ENCODE measurements at places on chromosomes 5 and 9. TPM values are rescaled to one million over a fixed set of nuclear protein-coding genes. Genes with fewer than 3 reads are reported as not detected.

DNA sequence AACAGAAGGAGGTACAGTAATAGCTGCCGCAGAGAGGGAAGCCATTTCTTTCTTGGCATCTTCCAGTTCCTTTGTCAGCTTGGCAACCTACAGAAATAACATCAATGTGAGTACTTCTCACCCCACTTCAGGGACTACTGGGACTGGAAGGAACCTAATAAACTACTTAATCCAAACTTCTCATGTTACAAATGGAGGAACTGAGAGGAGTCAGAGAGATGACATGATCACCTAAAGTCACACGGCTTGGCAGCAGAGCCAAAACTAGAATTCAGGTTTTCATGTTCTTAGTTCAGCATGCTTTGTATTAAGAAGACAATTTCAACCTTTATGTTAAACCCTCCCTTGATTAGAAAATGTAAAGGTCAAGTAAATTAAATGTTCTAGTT, 44.7 kb downstream of the DIAPH1 start:
- DNase-seq, result no peak

GRCh38 chr9:36141761-36142160, 5.2 kb downstream of the GLIPR2 start:
- no peak for DNase-seq

DNA sequence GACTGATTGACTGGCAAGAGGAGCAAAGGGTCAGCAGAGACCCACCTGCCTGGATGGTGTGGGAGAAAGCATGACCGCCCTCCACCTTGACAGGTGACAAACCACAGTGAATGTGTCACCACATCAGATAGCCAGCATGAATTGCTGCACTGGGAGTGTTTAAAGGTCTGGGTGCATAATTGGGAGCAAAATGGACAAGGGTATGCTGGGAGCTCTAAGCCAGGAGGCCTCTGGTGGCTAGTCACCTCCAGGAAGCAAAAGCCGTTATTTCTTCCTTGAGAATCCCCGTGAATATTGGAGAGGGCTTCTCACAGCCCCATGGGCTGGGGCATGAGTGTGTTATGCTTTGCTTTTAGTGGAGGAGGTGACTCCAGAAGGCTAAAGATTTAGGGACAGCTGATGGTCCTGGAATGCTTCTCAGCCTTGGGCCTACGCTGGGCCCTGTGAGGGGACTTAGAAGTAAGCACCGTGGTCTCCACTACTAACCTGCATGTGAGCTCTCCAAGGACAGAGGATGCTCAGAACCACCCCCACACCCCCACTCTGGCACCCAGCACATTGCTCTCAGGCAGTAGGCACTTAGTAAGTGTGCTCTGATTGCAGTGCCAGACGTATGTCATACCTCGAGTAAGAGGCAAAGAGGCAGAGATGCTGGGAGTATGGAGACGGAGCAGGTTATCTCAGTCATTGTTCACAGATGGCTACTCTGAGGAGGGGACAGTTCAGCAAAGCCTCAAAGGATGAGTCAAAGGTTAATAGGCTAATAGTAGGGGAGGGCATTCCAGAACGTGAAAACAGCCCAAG, 9.1 kb upstream of the IRF1 start:
- DNase-seq, result no peak

GRCh38 chr9:128819716-128820664, 1.7 kb downstream of the ENDOG start:
- peak; percentile 61 for DNase-seq

DNA sequence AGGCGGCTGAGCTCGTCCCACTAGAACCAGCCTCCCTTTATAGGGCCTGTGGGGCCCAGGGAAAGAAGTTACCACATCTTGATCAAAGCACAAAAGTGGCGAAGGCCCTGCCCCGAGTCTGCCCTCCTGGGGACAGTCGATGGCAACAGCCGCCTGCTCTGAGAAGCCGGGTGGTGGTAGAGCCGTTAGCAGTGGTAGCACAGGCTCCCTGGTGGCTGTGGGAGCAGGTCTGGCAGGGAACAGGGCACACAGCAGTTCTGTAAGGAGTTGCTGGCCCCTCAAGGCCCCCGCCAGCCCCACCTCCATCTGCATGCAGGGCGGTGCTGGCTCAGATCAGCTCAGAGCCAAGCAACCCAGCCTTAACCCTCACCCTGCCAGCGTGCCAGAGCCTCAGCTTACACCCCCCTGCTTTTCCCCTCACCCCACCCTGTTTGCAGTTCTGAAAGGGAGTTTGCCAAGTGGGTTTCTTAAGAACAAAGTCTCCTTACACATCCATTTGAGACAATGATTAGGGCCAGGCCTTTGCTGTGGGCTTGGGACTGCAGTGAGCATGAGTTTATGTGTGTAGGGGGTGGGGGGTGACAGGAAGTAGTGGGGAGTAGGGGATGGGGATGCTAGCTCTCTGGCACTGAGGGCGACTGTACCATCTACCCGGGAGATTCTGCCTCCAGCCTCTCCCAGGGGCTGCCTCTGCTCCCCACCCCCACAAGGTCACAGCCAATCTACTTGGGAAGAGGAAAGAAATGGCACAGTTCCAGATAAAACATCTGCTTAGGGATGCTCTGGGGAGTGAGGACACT, 11.8 kb downstream of the ACSL6 start:
- no peak for DNase-seq

- peak; percentile 11 for DNase-seq
Measured at GRCh38 chr5:180138214-180138975, 66.8 kb upstream of the RNF130 start.

DNA sequence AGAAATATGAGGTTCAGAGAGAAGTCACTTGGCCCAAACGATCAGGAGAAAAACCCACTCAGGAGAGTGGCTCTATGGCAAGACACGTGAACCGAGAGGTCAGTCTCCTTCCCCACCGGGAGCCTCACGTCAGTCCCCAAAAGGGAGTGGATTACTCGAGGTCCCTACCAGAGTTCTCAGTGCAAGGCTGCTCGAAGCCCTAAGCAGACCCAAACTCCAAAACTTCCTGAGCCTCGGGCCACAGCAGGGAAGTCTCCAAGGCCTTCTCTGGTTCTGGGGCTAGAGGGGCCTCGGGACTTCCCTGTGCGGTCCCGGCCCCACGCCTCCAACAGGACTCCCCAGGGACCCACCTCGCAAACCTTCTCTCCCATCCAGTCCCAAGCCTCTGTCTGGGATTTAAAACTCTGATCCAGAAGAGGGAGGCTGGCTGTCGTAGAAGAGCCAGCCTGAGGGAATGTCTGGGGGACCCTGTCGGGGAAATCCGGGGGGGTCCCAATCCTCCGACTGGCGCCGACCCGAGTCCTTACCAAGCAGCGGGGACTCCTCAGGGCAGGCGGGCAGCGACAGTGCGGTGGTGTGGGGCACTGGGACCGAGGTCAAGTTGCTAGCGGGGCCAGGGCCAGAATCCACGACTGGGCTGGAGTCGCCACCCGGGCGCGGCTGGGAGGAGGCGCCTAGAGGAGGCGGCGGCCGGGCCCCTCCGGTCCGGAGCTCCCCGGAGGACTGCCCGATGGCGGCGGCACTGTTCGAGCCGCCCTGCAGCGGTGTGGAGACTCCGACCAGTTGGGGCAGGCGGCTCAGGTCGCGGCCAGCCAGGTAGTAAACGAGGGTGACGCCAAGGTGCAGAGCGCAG, 679 bp downstream of the B4GALT1 start:
- no peak for DNase-seq

DNA sequence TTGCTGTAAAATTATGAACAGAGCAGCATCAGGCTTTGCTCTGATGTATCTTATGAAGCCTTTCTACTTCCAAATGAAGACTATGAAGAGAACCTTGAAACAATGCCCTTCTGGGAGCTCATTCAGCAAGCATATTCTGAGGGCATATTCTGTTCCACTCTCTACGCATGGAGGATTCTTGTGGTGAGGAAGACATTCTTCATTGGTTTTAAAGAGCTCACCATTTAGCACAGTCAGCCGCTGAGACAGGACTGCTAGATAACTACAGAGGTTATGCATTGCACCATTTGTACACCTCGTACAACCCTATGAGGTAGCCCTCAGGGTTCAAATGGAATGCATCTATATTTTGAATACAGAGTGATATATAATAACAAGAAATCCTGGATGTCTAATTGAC, 61.0 kb downstream of the INVS start:
- no peak for DNase-seq

DNA sequence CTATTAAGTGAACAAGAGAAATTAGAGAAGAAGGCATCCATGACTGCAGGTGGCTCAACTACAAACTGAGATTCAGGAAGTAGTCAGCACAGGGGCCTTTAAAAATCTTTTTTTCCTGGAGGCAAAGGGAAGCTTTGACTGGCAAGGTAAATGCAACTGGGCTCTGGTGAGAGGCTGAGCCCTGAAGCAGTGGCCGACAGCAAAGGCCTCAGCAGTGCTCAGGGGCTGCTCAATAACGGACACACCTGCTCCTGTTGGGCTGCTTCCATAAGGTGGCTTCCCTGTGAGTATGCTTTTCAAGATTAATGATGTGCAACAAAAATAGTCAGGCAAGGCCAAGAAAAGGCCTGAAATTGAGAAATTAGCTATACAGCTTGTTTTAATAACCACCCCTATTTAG, 134.2 kb upstream of the RGMB start:
- DNase-seq, result no peak

DNA sequence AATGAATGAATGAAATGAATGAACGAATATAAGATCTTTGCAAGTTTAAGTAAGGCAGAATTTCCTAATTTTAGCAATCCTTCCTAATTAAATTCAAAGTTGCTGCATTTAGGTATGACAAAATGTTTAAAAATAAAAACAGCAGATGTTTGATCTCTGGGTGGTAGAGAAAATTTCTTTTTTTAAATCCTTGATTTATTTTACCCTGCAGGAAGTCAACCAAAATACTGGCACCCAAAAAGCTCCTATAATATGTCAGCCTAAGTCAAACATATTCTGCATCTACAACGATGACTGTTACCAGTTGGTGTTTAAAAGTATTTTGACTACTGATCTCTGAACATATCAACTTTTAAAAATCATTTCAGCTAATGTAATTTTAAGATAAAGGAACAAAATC, 58.4 kb downstream of the TTC39B start:
- DNase-seq, result no peak

DNA sequence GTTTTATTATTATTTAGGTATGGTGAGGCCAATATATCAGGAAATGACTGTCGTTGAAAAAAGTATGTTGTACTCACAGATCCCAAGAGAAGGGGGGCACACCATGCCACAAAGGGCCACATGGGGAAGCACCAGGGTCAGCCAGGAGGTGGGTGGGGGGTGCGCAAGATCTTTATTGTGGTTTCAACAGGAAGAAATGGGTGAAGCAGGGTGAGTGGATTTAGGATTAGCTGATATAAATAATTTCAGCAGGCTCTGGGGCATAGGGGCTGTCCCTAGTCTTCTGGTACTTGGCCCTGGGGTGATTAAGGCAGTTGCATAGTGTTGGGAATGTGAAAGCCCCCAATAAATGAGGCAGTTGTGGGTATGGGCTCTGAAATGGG, 8.6 kb downstream of the PDCD1LG2 start:
- no peak for DNase-seq

DNA sequence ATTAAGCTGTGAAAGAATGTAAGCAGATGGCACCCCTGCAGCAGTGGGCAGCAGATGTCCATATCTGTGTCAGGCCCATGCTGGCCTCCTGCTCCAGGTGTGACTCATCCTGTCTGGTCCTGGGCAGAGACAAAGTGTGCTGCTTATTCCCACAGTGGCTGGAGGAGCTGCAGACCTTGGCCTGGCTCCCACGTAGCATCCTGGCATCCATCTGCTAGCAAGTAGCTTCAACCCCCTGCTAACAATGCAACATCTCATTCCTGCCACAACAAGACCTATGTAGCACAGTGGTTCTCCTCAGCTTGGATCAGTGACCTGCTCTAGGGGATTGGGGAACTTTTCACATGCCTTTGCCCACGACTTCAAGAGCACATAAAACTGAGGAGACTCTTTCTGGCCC, 126.4 kb upstream of the SLC12A2 start:
- peak; percentile 62 for DNase-seq

GRCh38 chr5:126516852-126517251, 78.2 kb downstream of the ALDH7A1 start:
- no peak for DNase-seq

GRCh38 chr9:117552811-117553210, 138.0 kb upstream of the ASTN2 start:
- DNase-seq, result no peak

- no peak for DNase-seq
Measured at GRCh38 chr5:180162304-180162661, 46.7 kb downstream of the RASGEF1C start.

- DNase-seq, result no peak
Measured at GRCh38 chr5:39228596-39228995, 9.2 kb upstream of the FYB1 start.

DNA sequence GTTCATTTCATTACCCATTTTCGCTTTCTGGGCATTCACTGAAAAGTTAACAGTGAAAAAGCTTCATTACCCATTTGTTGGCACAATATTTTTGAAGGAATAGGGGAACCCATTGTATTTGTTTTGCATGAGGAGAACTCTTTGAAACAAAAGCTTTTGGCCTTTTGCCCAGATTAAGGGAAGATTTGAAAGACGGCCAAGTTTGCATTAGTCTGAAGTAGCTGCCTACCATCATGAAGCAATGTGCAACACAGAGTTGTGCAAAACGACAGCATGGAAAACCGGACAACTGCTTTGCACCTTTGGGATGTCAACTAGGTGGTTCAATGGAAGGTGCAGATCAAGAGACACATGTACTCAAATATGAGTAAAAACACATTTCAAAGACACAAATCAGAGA, 84.9 kb downstream of the TRPM3 start:
- DNase-seq, result no peak

GRCh38 chr5:180289433-180289832, 2.5 kb downstream of the MAPK9 start:
- no peak for DNase-seq

DNA sequence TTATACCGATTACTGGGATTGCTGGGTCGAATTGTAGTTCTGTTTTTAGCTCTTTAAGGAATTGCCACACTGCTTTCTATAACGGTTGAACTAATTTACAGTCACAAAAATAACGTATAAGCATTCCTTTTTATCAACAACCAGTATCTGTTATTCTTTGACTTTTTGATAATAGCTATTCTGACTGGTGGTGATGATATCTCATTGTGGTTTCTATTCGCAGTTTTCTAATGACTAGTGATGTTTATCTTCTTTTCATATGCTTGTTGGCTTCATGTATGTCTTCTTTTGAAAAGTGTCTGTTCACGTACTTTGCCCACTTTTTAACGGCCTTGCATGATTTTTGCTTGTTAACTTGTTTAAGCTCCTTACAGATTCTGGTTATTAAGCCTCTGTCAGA, 74.4 kb downstream of the FAM174A start:
- DNase-seq, result no peak

DNA sequence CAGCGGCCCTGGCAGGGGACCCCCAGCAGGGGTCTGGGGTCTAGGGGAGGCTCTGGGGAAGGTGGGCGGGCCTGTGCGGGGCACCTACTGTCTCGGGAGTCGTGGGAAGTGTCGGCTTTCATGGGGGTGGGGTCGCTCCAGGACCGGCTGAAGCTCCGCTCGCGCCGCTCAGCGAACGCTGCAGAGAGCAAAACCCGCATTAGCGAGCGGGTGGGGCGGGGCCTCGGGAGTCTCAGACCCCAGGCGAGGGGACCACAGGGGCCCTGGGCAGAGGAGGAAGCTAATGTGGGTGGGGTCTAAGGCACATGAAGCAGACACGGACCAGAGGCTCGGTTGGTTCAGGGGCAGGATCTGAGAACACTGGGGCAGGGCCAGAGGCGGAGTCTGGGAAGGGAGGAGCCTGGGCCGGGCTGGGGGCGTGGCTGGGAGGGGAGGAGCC, 5.5 kb downstream of the NSMF start:
- peak; percentile 79 for DNase-seq

Gene DMRTA1
- 0.26 TPM for total RNA-seq

Gene MAMDC2
- total RNA-seq, result 12.3 TPM

Gene PNPLA7
- 5.8 TPM for total RNA-seq

Gene PDE6A
- not detected for total RNA-seq

Gene BDP1
- 18.6 TPM for total RNA-seq

Gene GAPT
- 0.68 TPM for total RNA-seq

Gene FTMT
- total RNA-seq, result not detected

Gene FAM78A
- 50.4 TPM for total RNA-seq
